ENCODE measurements at places on chromosomes 2 and 18.

- no peak for DNase-seq
Observed at GRCh38 chr2:10048501-10049171, 5.3 kb downstream of the KLF11 start.

DNA sequence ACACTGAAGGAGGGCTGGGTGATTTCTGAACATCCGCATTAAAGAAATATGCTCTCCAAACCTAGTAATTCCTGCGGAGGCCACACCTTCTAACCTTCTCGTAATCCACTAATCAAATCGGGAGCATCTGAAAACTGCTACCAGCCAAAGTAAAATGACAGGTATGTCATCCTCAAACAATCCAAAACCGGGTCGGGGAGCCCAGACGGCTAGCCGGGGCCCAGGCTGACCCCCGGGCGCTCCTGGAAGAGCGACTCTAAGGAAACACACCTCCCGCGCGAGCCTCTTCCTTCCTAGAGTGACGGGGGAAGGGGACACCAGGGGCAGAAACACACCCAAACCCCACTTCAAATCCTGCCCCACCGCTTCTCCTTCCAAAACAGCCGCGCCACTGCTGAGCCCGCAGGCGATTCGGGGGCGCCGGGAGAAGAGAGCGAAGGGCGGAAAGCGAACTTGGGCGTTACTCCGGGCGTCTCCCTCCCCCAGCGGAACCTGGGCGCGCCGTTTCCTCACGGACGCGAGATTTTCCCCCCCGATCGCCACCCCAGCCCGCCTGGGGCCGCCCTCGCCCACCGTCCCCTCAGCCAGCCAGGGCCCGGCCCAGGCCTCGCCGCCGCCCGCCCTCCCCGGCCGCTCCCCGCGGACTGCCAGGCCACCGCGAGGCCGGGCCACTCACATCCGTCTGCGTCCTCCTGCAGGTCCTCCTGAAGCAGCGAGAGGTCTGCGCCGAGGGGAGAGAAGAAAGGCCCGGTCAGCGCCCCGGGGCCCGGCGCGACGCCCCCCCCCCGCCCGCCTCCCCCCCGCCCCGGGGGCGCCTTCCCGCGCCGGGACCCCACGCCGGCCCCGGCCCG lies 584 bp downstream of the PPP4R1 start:
- DNase-seq, result peak; percentile 24

DNA sequence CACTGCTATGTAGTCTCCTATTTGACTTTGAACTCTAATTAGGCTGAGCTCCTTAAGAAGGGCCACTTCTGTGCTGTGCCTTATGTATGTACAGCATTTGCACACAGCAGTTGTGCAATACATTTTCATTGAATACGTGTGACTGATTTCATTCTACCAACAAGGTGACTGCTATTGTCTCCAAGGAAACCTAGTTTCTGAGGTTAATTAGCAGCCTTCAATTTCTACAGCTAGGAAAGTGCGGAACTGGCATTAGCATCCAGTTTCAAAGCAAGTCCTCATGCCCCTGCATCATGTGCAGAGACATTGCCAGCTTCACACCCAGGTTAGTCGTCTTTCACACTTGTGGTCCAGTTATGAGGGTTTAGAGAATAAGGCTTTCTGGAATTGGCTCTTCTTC lies 58.6 kb downstream of the NCK2 start:
- DNase-seq, result no peak

GRCh38 chr2:150528861-150529801 lies 41.7 kb upstream of the RND3 start:
- DNase-seq, result no peak

DNA sequence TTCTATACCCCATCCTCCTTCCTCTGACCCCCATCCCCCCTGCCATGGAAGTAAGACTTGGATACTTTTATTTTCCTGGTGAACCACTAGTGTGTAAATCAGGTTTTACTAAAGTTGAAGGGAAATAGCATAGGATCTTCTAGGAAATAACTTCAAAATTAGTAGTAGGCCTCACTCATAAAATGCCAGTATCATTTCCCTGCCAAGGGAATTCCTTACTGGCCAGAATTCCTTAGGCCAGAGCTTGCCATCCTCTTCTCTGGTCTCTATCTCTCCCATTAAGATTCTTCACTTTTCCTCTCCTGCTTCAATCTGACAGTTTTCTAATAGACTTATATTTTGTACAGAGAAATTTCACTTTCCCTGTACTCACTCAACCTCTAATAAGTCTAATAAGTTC lies 322.8 kb upstream of the TANK start:
- no peak for DNase-seq

GRCh38 chr18:5152343-5153020 lies 44.6 kb downstream of the AKAIN1 start:
- DNase-seq, result no peak

DNA sequence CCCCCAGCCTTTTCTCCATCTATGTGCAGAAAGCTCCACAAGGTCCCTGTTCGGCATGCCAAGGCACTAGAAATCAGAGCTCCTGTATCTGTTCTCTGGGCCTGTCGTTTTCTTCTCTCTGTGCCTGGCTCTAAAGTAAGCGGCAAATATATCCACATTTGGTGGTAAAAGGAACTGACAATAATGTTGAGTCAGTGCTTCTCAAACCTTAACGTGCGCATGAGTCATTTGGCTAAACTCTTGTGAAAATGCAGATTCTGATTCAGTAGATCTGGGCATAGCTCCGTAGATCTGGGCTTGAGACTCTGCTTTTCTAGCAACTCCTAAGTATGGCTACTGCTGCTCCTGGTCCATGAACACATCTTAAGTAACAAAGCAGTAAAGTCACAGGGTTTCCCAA lies 16.5 kb upstream of the ACSL3 start:
- DNase-seq, result no peak

DNA sequence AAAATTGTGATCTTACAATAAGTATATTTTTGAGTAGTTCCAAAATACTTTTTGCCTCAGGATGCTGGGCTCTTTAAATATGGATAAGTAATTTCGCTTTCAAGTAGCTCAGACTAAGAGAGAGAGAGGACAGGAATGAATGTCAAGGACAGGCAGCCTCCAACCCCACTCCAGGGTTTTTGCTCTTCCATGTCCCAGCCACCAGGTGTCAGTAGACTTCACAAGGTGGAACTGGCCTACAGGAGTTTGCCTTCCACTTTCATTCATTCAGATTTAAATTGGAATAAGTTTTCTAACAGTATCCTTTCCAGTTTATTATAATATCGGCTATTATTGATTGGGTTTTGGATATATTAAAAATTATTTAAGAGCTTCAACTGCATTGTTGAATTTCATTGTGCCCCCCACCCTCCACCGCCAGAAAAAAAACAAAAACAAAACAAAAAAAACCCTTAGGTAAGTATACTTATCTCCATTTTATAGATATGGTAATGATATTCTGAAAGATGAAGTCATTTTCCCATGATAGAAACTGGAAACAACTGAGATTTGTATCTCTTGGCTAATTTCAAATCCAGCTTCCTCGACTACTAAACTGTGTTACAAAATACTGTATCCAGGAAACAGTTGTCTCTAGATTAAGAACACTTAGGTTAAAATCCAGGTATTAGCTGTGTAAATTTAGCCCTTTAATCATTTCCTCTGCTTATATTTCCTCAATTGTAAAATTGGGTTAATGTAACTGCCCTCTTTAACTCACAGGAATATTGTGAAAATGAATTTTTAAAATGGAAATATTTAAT lies 793.1 kb downstream of the ERBB4 start:
- peak; percentile 33 for DNase-seq

DNA sequence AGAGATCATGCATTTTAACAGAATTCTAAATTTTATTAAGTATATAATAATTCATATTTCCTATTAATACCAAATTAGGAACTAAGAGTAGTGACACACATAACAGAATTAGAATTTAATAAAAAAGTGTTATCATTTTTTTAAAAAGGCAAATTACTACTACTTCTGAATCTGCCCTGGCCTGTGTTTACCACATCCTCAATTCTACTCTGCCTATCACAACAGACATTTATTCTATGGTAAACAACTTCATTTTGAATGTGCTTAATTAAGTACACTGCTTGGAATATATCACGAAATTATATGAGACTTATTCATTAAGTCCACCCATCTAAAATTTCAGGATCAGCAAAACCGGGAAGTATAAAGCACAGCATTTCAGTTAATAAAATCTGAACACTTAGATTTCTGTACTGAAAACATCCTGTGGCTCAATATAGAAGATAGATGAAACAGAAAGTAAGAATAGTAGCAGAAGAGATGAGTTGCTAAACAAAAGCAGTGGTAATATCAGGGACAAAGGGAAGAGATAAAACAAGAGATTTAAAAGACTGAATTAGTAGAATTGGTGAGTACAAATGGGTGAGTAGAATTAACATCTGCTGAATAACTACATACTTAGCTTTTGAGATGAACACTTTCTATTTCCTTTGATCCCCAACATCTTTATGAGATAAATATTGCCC lies 3.7 kb downstream of the SMC6 start:
- no peak for DNase-seq

DNA sequence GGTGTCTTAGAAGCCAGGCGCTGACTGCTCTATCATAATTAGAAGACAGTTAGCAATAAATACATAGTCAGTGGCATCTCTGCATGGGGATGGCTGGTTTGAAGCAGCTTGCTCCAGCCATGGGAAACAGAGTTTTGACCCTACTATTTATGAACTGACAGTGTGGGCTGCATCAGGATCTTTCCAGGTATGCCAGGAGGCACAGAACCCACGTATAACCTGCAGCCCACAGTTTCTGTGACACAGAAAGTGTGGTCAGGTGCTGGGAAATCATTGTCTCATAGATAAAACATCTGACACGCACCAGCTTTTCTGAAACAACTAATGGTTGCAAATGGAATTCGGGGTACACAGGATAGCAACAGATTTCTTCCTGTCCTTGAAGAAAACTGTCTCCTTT lies 34.7 kb downstream of the INPP4A start:
- no peak for DNase-seq

GRCh38 chr2:30136764-30137444 lies 9.9 kb upstream of the YPEL5 start:
- DNase-seq, result no peak

- no peak for DNase-seq
Observed at GRCh38 chr2:157692768-157693167, 64.1 kb upstream of the ACVR1C start.

- no peak for DNase-seq
Observed at GRCh38 chr2:210035679-210036078, 33.2 kb downstream of the RPE start.

GRCh38 chr2:240469239-240469636 lies 33.8 kb downstream of the GPC1 start:
- no peak for DNase-seq

- no peak for DNase-seq
Observed at GRCh38 chr2:53286345-53286744, 481.3 kb upstream of the CHAC2 start.

GRCh38 chr2:118835746-118836410 lies 11.6 kb downstream of the EN1 start:
- no peak for DNase-seq

- no peak for DNase-seq
Observed at GRCh38 chr18:13028869-13029268, 37.7 kb downstream of the CEP192 start.

DNA sequence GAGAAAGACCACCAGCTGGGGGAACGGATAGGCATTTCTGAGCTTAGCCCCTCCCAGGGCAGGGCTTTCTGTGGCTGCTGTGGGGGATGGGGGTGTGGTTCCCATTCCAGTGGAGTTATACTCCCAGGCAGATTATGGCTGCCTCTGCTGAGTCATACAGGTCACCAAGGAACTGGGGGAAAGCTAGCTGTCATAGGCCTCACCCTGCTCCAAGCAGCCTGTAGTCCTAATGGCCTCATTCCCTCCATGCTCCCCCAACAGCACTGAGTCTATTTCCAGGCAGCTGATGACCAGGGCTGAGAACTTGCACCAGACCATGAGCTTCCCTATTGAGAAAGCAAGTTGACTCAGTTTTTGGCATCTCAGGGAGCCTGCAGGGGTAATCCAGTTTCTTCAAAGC lies 87.1 kb downstream of the GPR39 start:
- no peak for DNase-seq

- DNase-seq, result no peak
Observed at GRCh38 chr2:54386585-54386984, 69.5 kb upstream of the SPTBN1 start.

DNA sequence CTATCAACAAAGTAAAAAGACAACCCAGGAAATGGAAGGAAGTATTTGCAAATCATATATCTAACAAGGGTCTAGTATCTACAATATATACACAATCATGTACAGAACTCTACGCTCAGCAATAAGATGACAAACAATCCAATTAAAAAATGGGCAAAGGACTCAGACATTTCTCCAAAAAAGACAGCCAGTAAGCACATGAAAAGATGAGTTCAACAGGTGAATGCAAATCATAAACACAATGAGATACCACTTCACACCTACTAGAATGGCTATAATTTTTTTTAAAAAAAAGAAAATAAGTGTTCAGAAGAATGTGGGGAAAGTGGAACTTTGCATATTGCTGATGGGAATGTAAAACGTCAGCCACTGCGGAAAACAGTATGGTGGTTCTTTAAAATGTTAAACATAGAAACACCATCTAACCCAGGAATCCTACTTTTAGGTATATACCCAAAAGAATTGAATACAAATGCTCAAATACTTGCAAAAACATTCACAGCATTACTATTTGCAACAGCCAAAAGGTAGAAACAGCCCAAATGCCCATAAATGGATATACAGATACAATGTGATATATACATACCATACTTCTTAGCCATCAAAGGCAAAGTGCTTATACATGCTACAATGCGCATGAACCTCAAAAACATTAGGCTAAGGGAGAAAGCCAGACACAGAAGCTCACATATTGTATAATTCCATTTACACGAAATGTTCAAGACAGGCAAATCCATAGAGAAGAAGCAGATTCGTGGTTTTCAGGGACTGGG lies 121.2 kb downstream of the CABYR start:
- DNase-seq, result no peak

DNA sequence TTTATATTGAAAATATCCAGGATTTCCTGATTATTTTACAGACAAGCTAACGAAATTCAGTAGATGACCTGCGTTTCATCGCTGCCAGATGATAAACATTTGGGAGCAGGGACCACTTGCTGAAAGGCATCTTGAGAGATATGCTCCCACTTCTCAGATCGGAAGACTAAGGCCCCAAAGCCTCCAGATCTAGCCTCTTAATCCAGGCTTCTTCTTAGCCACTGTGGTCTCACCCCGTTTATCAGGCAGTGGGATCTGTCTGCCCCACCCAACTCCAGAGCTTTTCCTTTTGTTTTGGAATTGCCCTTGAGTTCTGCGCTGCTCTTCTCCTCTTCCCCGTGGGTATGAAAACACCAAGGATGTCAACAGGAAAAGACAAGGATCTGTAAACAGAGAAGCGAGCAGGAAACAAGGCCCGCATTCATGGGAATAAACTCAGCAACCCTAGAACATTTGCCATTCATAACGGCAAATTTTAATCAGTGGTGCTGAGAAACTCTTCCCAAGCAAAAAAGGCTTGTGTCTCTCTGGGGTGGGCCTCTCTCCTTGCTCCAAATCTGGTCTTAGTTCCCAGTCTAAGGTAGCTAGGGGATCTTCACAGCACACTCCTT lies 21.4 kb downstream of the MYL12B start:
- no peak for DNase-seq

All from GM12891 (cell line).